Activated gamma-delta T cell treated with Interleukin-2 at 50 U/mL for 16 hours (primary cell): ENCODE measurements at places on chromosomes 13 and 19.

DNA sequence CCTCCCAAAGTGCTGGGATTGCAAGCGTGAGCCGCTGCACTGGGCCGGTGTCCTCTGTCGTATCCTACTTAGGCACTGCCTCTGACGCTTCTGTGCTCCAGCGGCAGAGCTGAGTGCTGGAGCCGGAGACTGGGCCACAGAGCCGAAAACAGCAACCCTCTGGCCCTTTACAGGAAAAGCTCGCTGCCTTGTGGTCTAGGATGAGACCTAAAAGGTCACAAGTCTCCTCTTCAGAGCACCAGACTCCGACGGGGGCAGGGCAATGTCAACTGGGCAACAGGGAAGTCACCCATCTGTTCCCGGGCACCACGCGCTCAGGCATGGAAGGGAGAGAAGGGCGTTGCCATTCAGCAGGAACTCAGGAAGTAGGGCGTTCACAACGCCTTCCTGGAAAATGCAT is 91.7 kb downstream of the GADD45B start:
- DNase-seq: no peak

DNA sequence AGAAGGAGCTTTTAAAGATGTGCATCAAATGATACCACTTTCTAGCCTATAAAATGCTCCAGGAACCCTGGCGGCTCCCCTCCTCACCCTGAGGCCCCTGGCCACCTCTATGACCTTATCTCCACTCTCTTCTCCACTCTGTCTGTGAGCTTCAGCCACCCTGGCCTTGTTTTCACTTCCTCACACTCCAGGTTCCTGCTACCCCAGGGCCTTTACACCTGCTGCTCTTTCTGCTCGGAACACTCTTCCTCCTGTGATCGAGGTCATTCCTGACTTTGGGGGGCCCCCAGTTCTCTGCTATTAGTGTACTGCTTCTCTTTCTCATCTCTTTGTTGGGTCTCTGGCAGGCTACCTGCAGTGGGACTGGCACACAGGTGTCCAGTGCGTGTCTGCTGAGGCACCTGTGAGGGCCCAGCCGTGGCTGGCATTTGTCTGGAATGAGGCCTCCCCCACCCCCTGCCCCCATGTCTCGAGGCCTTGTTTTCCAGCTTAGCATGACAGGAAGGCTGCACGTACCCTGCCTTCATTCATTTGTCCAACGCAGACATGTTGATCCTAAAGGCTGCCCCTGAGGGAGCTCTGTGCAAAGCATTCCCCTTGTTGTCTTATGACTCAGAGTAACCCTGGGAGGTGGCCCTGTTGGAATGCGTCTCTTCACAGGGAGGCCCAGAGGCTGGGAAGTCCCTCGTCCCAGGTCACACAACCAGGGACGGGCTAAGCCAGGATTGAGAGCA is 2.3 kb downstream of the DDA1 start:
- DNase-seq: no peak

GRCh38 chr19:23403052-23403451 is 7.8 kb upstream of the ZNF91 start:
- DNase-seq: no peak

DNA sequence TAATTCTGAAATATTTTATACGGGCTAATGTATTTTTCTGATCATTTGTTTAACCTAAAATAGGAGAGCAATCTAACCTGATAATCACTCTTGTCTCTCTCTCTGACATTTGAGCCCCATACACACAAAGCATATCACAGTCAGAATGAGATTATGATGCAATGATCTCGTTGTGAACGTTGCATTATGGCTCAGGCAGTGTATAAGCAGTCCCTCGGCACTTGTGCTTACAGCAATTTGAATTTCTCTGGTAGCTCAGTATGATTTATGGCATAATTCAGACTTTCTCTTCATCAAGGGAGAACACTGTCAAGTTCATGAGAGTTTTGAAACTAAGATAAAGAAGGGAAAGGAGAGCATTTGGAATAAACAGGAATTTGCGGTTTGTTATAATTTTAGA is 256.1 kb downstream of the DACH1 start:
- no peak for DNase-seq

- no peak for DNase-seq
These were observed 642 bp downstream of the PSG8 start for GRCh38 chr19:42764836-42765235.

DNA sequence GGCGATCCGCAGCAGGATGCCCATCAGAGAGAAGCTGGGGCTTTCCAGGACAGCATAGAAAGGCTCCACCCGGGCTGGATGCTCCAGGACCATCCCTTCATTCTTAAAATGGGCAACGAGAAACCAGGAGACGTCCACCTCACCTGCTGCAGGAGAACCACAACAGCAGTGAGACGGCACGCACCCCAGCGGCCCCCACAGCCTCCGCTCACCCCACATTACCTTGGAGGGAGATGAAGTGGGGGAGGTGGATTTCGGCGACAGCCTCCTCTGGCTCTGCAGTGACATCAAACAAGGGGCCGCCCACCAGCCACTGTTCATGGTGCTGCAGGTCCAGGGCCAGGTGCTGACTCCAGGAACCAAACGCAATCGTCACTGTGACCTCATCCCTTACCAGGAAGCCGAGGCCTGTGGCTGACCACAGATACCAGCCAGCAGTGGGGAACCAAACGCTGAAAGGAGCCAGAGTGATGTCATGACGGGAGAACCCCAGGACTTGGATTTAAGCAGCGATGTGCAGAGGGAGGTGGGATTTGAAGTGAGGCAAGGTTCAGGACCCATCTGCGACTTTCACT is 25.1 kb downstream of the CARD8 start:
- no peak for DNase-seq

- no peak for DNase-seq
These were observed 226.5 kb downstream of the FOXO1 start for GRCh38 chr13:40439928-40440327.

DNA sequence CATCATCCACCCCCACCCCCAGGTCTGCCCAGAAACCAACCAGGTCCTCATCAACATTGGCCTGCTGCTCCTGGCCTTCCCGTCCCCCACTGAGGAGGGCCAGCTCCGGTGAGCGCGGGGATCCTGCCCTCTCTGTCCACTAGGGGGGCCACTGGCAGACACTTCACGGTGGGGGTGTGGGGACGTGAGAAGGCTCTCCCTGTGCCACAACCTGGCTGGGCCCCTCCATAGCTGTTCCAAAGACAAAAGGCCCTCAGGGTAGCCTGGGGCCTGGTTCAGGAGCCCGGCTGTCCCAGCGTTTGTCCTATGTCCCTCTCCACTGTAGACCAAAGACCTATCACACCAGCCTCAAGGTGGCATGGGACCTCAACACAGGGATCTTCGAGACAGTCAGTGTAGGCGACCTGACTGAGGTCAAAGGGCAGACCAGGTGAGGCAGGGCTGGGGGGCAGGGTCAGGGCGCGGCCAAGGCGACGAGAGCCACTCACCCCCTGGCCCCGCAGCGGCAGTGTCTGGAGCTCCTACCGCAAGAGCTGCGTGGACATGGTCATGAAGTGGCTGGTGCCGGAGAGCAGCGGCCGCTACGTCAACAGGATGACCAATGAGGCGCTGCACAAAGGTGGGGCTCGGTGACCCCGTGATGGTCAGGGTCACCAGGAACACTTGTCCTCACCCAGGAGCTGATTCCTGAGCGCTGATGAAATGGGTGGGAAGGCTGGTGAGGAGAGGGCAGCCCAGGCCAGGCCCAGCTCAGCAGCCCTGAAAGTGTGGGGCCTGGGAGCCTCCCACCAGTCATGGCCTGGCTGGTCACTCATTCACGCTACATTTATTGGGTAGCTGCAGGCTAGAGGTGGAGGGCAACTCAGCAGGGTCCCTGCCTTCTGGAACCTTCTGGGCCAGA is 7.9 kb downstream of the DCAF15 start:
- DNase-seq: no peak

- DNase-seq: no peak
These were observed 65.8 kb upstream of the SLITRK6 start for GRCh38 chr13:85864963-85865530.

DNA sequence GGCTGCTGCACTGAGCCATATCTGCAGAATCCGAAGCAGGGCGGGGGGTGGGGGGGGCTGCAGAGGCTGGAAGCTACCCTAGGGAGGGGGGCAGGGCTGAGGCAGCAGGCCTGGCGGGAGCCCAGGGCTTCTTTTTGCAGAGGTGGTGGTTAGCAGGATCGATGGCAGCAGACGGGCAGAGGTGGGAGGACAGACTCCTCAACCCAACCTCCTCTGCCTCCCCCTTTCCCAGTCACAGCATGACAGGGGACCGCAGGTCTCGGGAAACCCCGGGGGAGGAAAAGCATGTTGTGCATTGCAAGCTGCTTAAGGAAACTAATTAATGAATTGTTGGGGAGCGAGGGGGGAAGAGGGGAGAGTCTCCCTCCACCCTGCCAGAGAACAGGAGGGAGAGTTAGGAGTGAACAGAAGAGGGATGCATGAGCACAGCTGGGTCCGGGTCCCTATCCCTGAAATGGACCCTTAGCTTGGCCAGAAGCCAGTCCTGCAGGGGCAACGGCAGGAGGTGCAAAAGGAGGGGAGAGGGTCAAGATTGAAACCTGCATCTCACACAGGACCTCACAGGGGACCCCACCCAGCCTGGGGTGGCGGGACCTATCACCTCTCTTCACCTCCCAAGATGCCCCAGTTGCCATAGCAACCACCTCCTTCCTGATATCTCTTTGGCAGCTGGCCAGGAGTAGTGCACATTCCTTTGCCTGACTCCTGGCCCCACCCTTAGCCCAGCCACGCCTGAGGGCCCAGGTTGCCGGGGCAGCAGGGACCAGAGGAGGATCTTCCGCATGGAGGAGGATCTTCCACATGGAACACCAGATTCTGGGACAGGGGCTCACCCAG is 1.8 kb downstream of the FXYD7 start:
- no peak for DNase-seq

DNA sequence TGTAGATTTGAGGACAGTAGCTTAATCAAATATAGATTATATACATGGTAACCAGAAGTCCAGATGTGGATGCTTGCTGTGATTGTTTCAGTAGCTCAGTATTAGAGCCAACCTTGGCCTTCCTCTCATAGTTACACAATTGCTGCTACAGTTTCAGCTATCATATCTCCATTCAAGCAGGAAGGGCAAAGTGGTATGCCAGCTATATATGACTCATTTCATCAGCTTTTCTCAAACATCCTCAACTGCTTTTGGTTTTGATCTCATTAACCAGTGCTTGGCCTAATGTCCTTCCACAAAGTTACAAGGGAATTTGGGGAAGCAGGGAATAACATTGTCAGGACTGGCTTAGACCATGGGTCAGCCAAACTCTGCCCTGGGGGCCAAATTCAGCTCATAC is 73.0 kb upstream of the MAB21L1 start:
- DNase-seq: no peak

DNA sequence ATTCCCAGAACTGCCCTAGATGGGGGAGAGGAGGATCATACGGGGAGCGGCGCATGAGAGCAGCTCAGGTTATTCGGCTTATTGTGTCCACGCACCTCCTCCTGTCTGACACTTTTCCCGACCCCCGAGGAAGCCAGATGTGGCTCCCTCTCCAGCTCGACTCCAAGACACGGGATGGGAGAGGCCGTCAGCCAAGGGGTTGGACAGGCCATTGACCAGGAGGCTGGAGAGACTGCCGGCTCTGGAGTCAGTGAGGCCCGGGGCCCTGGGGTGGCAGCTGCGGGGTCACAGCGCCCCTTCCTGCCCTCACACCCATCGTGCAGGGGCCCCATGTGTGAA is 2.9 kb downstream of the DMKN start:
- DNase-seq: no peak

DNA sequence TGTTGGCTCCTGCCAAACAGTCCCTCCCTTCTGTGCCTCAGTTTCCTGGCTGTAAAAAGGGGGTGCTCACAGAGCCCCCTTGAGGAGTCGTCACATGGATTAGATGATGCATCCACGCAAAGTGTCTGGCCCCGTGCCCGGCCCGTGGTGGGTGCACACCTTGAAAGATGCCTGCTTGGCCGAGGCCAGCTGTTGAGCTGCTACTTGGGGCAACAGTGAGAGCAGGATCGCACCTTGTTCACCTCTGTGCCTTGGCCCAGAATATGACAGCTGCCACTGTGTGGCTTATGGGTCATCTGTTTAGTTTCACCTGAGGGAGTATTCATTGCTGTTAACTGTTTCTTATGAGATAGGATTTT is 17.7 kb downstream of the CRTC1 start:
- DNase-seq: no peak

- no peak for DNase-seq
These were observed 73.1 kb downstream of the FLT1 start for GRCh38 chr13:28421676-28422410.

DNA sequence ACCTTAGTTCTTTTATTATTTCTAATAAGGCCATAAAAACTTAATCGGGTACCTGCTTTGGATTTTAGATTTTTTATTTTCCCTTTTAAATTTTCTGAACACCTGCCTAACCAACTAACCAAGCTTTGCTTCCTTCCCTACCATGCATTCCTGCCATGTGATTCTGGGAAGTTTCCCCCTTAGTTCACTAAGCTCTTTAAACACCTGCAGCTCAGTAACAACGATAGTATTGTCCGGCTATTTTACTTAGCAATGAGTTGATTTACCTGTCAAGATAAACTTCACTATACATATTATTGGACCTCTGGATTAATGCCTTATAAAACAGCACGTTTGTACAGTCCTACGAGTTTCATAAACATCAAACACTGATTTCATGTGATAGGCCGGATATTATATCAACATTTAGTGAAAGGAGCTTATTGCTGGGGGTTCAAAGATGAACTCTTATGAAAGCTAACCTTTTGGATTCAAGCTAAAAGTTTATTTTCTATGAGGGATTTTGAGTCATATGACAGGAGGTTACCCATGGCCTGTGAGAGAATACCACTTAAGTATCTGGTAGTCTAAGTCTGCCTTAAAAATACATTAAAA is 81.0 kb upstream of the STARD13 start:
- no peak for DNase-seq

- no peak for DNase-seq
These were observed 13.4 kb upstream of the SIGLEC12 start for GRCh38 chr19:51514866-51515481.

GRCh38 chr13:101698400-101698799 is 245.9 kb downstream of the ITGBL1 start:
- no peak for DNase-seq

DNA sequence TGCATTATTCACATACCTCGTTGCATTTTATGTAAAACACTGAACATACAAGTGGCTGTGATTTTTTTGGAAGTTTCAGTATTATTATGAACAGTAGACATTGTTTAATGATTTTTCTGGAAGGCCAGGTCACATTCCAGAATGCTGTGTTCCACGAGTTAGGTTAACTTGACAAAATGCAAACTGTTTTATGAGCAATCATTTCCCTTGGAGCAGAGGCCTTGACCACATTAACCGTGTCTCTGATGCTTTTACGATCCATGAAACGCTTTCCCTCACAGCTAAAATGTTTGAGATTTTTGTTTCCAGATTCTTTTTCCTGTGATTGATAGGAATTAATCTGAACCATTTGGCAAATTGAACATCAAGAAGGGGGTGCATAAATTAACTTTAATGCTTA is 57.8 kb downstream of the MBNL2 start:
- no peak for DNase-seq

DNA sequence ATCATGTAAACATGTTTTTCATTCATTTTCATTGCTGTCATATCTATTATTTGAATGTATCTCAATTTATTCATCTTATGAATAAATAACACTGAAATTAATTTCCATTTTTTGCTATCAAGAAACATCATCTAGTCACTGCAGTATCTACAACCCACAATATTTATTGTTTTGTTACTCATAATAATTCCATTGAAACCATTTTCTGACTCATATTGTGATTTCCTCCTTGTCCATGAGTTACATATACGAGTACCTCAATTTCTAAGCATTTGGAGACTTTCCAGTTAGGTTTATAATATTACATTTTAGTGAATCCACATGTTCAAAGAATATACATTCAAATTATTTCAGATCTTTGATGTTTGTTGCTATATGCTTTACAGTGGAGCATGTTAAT is 1524.0 kb downstream of the SLITRK1 start:
- no peak for DNase-seq

GRCh38 chr13:106522898-106523525 is 12.4 kb downstream of the EFNB2 start:
- DNase-seq: no peak
